T-cell (primary cell): ENCODE measurements at places on chromosomes 2 and 18.
A peak's percentile ranks its signal among the peaks of the same experiment; 100 is the strongest.

- DNase-seq = no peak
These were observed 70.5 kb downstream of the CACNB4 start for GRCh38 chr2:152028182-152028862.

DNA sequence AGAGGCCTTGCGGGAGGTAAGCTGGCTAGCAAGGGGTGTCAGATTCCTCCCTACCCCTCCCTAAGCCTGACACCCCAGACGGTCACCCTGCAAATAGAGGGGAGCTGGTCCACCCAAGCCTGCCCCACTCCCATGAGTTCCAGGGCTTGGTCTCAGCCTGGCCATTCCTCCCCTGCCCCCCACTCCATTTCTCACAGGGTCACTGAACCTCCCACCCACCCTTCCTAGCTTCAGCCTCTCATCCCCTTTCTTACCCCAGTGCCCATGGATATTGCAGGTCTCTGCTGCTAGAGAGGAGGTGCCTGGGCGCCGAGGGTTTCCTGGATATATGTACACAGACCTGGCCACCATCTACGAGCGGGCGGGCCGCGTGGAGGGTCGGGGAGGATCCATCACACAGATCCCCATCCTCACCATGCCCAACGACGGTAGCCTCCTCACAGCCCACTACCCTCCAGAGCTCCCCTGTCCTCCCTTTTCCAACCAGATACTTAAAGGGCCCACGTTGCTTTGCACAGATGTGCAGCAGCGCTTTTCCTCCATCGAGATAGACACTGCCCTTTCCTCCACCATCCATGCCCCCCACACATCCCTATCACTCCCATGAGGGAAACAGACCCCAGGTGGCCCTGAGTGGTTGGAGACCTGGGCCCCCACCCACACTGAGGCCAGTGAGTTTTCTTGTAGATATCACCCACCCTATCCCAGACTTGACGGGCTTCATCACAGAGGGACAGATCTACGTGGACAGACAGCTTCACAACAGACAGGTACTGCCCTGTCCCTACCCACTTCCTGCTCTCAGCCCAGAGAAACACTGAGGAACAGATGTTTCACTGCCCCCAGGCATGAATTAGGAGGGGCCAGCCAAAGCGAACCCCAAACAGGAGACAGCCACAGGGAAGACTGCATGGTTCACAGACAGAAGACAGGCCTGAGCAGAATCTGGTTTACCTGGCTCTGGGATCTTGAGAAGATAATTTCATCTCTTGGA lies 15.2 kb upstream of the ANKRD53 start:
- DNase-seq = no peak

GRCh38 chr2:201363857-201364560 lies 6.9 kb upstream of the FLACC1 start:
- peak; percentile 9 for DNase-seq

- DNase-seq = no peak
These were observed 42.8 kb upstream of the GALR1 start for GRCh38 chr18:77206676-77207374.

DNA sequence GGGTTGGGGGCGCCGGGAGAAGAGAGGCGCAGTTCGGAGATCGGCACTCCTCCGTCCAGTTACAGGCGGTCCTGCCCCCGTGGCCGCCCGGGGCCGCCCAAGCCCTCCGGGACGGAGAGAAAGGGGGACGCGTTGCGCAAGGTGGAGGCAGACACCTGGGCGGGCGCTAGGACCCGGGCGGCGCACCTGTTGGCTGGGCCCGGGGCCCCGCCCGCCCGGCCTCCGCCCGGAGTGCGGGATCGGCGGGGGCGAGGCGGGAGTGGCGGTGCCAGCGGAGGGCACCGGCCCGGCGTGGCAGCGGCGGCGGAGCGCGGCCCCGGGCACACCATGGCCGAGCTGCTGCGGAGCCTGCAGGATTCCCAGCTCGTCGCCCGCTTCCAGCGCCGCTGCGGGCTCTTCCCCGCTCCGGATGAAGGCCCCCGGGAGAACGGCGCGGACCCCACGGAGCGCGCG lies at the start of gene SGPP2:
Gene SGPP2 (plus strand): TSS at position 268 of the 453 bp plus-strand sequence. CDS start 60 bp downstream, at position 328.
- DNase-seq = no peak

DNA sequence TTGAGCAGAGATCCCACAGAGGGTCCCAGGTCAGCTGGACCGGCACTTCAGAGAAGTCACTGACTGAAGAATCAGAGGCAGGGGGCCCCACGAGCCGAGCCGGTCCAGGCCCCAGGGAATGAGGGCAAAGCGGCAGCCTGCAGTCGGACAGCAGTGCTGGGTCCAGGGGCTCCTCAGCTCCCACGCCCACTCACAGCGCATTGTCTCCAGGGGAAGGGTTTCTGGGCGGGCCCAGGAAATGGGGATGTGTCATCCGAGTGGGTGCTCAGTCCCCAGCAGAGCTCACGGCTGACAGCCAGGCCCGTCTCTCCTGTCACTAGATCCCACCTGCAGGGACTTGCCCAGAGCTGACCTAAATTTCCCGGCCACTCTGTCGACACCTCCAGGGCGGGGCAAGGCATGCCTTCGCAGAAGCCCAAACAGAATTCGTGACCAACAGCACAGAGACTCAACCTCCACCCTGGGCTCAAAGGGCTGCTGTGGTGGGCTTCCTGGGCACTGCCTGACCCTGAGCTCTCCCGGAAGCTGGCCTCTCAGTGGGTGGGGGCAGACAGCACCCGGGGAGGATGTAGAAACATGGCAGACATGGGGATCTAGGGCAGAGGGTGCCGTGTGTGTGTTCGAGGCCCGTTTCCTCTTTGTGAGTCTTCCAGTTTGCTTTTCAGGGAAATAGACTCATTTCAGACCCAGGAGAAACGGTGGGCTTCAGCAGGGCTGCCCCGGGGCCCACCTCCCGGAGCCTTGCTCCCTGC lies 42.1 kb upstream of the TAF1B start:
- DNase-seq = peak; percentile 52

- no peak for DNase-seq
These were observed 127.7 kb downstream of the CAPN13 start for GRCh38 chr2:30679426-30680088.

- peak; percentile 16 for DNase-seq
These were observed 68.5 kb downstream of the COPS8 start for GRCh38 chr2:237154082-237154638.

DNA sequence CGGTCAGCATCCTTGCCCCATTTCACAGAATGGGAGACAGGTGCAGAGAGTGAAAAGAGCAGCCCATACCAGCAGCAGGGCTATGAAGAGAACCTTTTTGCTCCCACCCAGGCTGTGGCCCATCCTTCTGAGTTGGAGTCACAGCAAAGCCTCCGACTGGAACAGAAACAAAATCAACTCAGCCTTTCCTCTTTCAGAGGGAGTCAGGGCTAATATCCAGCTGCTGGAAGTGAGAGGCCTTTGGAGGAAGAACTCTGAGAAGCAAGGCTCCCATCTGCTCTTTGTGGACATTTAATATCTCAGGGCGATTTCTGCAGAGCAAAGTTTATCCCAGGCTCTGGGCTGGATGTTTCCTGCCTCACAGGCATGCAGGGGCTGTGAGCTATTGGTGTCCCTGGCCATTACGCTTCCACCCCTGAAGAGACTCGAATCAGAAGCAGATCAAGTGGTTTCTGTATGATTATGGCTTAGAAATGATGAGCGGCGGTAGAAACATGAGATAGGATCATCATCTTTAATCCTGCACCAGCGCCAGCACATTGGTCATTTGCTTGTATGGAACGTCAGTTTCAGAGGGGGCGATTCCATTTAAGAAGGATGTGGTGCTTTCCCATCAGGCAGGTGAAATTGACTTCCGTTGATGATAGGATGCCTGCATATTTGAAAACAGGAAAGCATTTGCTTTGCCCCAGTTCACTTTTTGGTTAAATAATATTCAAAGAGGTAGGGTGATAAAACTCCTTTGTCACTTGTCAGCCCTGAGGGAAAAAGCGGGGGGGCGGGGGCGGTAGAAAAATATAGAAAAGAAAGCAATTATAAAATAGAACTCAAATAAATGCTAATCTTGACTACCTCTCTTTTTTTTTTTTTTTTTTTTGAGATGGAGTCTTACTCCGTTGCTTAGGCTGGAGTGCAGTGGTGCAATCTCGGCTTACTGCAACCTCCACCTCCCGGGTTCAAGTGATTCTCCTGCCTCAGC lies 152.4 kb downstream of the LRRC30 start:
- no peak for DNase-seq

DNA sequence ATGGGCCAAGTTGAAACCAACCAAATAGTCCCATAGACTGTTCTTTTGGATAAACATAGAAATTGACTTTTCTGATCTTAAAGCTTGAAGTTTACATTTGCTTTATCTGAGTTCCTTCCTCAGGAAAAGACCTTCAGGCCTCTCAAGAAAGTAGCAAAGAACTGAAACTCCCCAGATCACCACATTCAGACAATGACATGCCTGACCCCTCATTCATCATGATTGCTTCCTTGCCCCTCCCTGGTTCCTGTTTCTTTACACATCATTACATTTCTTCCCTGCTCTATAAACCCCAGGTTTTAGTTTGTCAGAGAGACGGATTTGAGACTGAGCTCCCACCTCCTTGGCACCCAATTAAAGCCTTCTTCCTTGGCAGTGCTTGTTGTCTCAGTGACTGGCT lies 83.6 kb upstream of the ST3GAL5 start:
- no peak for DNase-seq

DNA sequence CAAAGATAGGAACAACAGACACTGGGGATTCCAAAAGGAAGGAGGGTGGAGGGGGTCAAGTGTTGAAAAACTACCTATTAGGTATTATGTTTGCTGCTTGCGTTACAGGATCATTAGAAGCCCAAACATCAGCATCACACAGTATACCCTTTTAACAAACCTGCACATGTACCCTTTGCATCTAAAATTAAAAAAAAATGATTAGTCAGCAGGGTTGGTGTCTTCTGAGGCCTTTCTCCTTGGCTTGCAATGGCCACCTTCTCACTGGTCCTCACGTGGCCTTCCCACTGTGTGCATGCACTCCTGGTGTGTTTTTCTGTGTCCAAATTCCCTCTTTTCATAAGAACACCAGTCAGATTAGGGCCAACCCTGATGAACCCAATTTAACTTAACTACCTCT lies 5.6 kb upstream of the IMPA2 start:
- no peak for DNase-seq

- no peak for DNase-seq
These were observed 290.6 kb downstream of the ZEB2 start for GRCh38 chr2:144229296-144229695.

DNA sequence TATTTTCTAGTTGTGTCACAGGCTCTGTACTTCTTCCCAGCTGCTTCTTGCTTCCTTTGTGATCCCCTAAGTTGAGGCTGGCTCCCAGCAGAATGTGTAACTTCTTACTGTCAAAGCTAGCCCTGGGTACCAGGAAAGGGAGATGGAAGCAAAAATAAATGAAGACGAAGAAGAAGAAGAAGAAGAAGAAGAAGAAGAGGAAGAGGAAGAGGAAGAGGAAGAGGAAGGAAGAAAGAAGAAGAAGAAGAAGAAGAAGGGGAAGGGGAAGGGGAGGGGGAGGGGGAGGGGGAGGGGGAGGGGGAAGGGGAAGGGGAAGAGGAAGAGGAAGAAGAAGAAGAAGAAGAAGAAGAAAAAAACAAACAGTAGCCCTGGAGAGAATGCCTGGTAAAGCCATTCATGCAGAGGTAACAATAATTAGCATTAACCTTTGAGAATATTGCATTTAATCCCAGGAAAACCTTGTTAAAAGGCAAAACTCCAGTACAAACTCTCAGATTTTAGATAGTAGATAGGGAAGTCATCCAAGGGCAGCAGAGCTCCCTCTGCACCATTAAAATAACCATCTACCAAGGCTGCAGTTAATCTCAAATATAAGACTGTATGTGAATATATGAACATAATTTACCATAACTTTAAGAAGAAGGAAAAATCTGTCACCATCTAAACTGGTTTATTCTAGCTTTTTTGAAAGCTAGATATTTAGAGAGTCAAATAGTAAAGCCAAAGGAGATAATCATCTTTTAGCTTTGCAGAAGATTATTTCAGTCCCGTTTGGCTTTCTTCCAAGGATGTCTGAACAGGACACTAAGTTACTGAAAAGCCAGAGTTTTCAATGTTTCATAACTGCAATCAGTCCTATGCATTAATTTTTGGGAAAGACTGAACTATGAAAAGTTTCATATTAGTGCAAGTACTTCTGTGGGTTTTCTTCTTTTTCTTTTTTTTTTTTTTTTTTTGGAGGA lies 44.3 kb upstream of the FBXO11 start:
- DNase-seq = no peak

DNA sequence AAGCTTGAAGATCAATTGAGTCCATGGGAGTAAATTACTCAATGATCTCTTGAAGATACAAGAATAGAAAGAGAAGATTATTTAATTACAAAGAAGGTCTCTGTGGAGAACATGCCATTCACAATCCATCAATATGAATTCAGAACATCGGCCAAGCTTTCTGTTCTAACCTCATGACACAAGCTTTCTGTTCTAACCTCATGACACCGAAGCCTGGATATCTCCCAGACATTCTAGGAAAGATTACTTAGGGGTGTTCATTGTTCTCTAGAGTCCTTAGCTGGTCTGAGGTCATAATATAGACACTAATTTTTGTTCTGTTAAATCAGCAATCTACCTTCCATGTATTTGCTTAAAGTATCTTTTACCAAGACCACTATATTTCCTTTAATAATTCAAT lies 95.5 kb downstream of the RDH14 start:
- DNase-seq = no peak

- DNase-seq = peak; percentile 61
These were observed 97.0 kb downstream of the NEB start for GRCh38 chr2:151637271-151637781.
